ENCODE measurements at places on chromosomes 1 and 21. TPM values are rescaled to one million over a fixed set of nuclear protein-coding genes. Genes with fewer than 3 reads are reported as not detected.

The CTH gene
- polyA plus RNA-seq: 1.2 TPM

DNA sequence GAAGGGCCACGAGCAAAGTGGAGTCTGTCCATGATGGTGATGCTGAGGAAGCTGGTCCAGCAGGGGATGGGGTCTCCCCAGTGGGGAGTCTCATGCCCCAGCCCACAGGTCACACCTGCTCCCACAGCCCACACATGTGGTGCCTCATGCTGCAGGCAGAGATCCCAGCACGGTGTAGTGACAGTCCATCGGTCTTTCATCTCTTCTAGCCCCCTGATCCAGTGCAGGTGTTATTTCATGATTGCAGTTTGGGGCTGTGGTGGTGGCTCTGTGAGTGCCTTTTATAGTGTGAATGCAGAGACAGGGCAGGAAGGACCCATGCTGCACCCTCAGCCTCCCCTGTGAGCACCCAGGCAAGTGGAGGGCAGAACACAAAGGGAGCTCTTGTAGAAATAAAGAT lies 45.0 kb downstream of the UBASH3A start:
- no peak for DNase-seq

DNA sequence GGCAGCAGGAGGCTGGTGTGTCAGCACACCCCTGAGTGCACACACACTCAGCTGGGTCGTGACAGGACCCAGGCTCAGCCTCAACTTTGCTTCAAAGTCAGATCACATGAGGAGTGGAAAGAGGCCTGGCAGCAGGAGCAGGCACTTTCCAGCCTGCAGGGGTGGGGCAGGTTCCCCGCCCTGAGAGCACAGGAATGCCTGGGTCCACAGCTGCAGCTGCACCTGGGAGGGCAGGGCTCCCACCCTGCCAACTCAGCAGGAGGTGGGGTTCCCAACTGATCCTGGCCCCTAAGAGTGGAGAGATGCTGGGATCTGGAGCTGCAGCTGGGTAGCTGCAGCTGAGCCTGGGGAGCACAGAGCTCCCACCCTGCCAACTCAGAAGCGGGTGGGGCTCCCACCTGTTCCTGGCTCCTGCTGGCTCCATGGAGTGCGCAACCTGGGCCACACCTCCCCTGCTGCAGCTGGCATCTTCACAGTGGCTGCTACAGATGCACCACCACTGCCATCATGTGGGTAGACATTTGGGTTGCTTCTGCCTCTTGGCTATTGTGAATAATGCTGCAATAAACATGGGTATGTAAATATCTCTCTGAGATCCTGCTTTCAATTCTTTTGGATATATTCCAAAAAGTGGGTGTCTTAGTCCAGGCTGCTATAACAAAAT lies 415.4 kb downstream of the TTLL7 start:
- DNase-seq: no peak

The TFF2 gene
- not detected for polyA plus RNA-seq
